ENCODE measurements at places on chromosomes 16 and 17.

DNA sequence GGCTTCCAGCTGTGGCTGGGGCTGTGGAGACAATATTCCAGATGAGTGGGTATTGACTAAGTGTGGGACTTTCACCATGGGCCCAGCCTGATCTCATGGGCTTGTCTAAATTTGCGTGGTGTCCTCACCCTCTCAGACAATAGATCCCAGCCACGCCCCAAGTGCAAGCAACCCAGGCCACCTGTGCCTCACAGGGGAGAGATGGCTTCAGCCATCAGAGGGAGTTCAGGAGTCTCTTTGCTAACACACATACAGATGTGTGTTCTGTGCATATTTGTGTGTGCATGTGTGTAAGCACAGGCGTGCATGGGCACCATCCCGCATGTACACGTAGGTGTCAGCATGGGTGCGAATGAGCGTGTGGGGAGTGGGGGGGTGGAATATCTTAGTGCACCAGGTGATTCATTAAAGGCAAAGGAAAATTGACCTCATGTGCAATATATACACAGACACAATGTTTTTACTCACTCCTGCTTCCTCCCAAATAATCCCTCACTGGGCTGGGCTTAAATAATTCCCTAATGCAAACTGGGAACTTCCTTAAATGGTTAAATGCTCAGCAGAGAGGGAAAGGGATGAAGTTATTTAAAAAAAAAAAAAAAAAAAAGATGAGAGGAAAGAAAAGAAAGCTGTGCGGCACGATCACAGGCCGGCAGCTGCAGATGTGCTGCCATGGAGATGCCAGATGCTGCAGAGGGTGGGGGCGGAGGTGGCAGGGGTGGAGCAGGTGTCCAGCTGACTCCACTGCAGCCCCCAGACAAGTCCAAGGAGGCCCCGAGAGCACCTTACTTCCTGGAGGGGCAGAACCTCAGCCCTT is 24.0 kb upstream of the CDC42EP4 start:
- no peaks in the 10 kb centered on the region for H3K27me3 ChIP-seq
- DNase-seq = no peak
- no peaks in the 10 kb centered on the region for H3K36me3 ChIP-seq
- no peak overlapping the region for H3K27ac ChIP-seq
- H3K4me3 ChIP-seq = no peak overlapping the region

DNA sequence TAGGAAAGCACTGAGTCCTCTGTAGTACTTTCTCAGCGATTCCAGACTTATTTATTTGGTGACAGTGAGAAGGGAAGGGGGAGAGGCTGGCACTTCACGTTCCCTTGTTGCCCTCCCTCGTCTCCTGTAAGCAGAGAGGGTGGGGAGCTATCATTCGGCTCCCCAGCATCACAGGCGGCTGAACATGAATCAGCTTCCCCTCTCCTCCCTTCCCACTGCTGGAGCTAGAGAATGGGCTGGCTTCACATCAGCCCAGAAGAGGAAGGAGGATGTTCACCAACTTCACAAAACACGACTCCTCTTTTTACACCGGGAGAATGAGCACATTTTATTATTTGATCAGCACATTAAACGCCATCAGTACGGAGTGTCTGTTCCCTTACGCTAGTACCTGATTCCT is 6.7 kb upstream of the CMIP start:
- peaks cover 22% of the 10 kb centered on the region for H3K4me1 ChIP-seq
- H3K36me3 ChIP-seq = no peaks in the 10 kb centered on the region
- no peak for DNase-seq
- no peaks in the 10 kb centered on the region for H3K27me3 ChIP-seq
- H3K27ac ChIP-seq = no peak overlapping the region
- no peak overlapping the region for H3K4me3 ChIP-seq

- H3K27me3 ChIP-seq = no peaks in the 10 kb centered on the region
- no peak for DNase-seq
- H3K4me3 ChIP-seq = no peak overlapping the region
- no peak overlapping the region for H3K27ac ChIP-seq
Measured at GRCh38 chr17:43578699-43579565, 32.8 kb upstream of the ETV4 start.

- no peak overlapping the region for H3K27ac ChIP-seq
- H3K27me3 ChIP-seq = no peaks in the 10 kb centered on the region
- no peaks in the 10 kb centered on the region for H3K4me1 ChIP-seq
- no peak for DNase-seq
- no peaks in the 10 kb centered on the region for H3K36me3 ChIP-seq
Measured at GRCh38 chr16:69236319-69236718, 49.4 kb downstream of the SNTB2 start.

GRCh38 chr16:57541754-57542435 is 548 bp upstream of the ADGRG5 start:
- peaks cover 4% of the 10 kb centered on the region for H3K27me3 ChIP-seq
- no peak overlapping the region for H3K4me3 ChIP-seq
- DNase-seq = no peak
- H3K4me1 ChIP-seq = peaks cover 19% of the 10 kb centered on the region

DNA sequence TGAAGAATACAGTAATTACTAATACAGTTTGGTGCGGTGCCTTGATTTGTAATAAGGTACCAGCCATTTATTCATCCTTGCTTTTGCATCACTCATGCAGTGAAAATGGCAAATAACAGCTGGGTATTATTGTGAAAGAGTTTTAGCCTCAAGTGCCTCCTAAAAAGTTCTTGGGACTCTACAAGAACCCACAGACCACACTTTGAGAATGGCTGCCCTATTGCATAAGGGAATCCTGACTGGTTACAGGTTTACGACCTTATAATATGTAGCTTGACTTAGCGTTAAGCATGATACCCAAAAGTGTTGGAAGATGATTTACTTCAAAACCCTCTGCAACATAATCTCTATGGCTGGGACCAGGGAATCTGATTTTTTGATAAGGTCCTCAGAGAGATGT is 4.2 kb downstream of the MYH13 start:
- no peak overlapping the region for H3K4me3 ChIP-seq
- no peak for DNase-seq
- no peaks in the 10 kb centered on the region for H3K36me3 ChIP-seq

- no peak overlapping the region for H3K4me3 ChIP-seq
- H3K36me3 ChIP-seq = peaks cover 52% of the 10 kb centered on the region
- H3K27ac ChIP-seq = no peak overlapping the region
- no peak for DNase-seq
Measured at GRCh38 chr16:84080378-84080777, 36.4 kb downstream of the MBTPS1 start.

DNA sequence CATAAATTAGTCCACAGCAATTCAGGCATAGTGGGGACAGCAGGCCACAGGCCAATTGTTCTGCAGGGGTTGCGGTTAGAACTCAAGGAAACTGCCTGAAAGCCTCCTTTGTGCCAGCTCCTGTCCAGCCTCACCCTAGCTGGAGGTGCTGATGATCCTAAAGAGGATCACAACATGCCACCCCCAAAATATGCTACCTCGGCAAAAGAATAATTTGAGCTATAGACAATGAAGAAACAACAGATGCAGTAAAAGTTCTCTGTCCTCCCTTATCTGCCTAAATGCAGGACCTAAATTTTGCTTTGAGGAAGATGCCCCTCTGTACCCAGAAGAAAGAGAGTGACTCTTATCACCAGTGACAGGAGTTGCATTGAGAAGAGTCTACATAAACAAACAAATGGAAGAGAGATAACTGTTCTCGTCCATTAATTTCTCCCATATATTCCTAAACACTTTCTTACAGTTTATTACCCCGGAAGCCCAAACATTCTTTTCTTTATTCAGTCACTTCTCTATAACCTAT is 14.7 kb downstream of the ALOX15 start:
- DNase-seq = no peak
- H3K4me1 ChIP-seq = no peaks in the 10 kb centered on the region
- no peak overlapping the region for H3K27ac ChIP-seq
- H3K27me3 ChIP-seq = peaks cover 17% of the 10 kb centered on the region
- H3K4me3 ChIP-seq = no peak overlapping the region

- no peaks in the 10 kb centered on the region for H3K4me1 ChIP-seq
- no peak overlapping the region for H3K27ac ChIP-seq
- H3K4me3 ChIP-seq = no peak overlapping the region
- no peaks in the 10 kb centered on the region for H3K27me3 ChIP-seq
- peaks cover 60% of the 10 kb centered on the region for H3K36me3 ChIP-seq
Measured at GRCh38 chr17:63681530-63681929, 18.4 kb downstream of the LIMD2 start.

DNA sequence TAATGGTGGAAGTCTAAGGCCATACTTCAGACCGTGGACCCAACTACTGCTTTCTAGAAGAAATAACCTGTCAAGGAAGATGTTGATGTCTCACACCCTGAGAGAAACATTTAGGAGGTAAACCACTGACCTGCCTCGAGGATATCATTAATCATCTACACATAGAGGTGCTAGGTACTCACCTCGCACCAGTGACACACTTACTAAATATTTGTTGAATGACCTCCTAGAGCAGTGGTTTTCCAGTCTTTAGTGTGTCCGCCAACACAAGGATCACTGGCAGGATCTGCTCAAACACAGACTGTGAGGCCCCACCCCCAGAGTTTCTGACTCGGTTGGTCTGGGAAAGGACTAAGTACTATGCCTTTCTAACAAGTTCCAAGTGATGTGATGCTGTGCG is 197.4 kb upstream of the CACNG5 start:
- H3K27me3 ChIP-seq = peaks cover 2% of the 10 kb centered on the region
- no peak for DNase-seq
- H3K4me1 ChIP-seq = peaks cover 10% of the 10 kb centered on the region

DNA sequence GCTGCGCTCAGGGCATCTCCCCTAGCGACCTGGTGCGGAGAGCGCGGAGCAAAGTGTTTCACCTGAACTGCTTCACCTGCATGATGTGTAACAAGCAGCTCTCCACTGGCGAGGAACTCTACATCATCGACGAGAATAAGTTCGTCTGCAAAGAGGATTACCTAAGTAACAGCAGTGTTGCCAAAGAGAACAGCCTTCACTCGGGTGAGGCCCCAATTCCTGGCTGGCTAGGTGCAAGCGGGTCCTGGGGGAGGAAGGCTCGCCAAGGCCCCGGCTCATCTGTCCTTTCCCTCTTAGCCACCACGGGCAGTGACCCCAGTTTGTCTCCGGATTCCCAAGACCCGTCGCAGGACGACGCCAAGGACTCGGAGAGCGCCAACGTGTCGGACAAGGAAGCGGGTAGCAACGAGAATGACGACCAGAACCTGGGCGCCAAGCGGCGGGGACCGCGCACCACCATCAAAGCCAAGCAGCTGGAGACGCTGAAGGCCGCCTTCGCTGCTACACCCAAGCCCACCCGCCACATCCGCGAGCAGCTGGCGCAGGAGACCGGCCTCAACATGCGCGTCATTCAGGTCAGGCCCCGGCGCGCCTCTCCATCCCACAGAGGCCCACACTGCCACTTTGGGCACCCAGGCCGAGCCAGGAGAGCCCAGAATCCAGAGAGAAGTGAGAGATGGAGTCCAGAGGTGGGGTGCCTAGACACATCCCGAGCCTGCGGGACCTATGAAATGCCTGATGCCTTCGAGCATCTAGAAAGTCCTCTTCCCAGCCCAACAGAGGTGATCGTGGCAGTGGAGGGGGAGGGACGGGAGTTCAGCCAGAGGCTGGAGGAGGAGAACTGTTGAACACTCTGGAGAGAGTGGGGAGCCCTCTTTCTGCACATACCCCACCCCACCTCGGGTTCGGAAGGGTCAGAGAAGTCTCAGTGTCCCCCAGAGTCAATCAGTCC is 3.3 kb downstream of the LHX1 start:
- peaks cover 78% of the 10 kb centered on the region for H3K27me3 ChIP-seq
- no peak for DNase-seq
- H3K27ac ChIP-seq = no peak overlapping the region
- H3K36me3 ChIP-seq = no peaks in the 10 kb centered on the region
- H3K4me1 ChIP-seq = peaks cover 5% of the 10 kb centered on the region

DNA sequence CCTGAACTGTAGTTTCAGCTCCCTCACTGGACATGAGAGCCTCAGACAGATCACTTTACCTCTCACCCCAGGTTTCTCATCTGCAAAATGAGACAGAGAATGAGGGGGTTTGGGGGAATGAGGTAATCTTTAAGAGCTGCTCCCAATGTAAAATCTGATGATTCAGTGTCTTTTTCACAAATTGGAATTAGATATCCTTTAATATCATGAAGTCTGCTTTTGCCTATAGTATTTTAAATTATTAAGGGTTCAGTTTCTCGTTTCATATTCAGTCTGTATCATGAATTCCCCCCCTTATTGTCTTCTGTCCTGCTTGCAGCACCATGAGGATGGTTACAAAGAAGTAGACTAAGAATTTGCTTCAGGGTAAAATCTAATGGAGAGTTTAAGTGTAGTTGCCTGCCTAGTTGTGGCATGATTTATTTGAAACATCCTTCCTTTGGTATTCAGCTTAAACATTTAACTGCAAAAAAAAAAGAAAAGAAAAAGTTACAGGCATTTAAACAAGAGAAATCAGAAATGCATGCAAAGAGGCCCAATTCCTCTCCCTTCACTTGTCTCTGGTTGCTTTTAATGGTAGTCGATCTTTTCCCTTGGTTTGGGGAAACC is 77.3 kb downstream of the WNT3 start:
- DNase-seq = no peak
- H3K36me3 ChIP-seq = peaks cover 5% of the 10 kb centered on the region
- no peaks in the 10 kb centered on the region for H3K4me1 ChIP-seq
- no peak overlapping the region for H3K27ac ChIP-seq
- no peak overlapping the region for H3K4me3 ChIP-seq

DNA sequence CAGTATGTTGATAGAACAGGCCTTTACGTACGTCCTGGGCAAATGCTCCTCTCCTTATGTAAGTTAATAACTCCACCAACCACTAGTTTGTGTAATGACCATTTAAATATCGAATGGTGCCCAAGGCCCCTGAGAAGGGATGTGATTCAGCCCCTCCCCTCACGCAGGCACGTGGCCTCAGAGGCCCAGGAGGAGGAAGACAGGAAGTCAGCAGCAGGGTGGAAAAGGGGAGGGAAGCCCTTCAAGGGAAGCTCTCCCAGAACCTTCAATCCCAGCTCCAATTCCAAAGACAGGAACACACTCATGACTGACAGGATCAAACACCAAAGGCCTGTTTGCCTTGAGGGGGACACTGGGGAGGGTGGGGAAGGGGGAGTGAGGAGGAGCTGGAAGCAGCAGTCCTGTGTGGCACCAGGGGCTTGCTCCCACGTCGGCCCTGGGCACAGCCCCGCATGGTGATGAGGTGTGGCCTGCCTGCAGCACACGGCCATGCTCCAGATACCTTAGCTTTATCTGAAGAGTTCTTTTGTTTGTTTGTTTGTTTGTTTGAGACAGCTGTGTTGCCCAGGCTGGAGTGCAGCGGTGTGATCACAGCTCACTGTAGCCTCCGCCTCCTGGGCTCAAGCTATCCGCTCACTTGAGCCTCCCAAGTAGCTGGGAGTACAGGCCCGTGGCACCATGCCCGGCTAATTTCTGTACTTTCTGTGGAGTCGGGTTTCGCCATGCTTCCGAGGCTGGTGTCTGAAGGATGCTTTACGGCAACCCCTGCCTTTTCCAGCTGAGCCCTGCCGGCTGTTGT is 105.0 kb downstream of the ZNF778 start:
- no peak for DNase-seq
- H3K4me3 ChIP-seq = no peak overlapping the region
- no peak overlapping the region for H3K27ac ChIP-seq
- H3K27me3 ChIP-seq = no peaks in the 10 kb centered on the region

Measured in thymus (tissue), 14 donors.